CD4-positive, alpha-beta T cell treated with Interleukin-6 for 4 hours (primary cell): ENCODE measurements at places on chromosomes 11 and 22.

GRCh38 chr11:79940165-79940564 is 499.3 kb upstream of the TENM4 start:
- no peak for DNase-seq

GRCh38 chr11:13297917-13298356 is 20.3 kb downstream of the BMAL1 start:
- DNase-seq: peak; percentile 24

- no peak for DNase-seq
These were observed 1.8 kb upstream of the CARS1 start for GRCh38 chr11:3058753-3059664.

GRCh38 chr11:2527621-2528291 is 82.9 kb downstream of the KCNQ1 start:
- DNase-seq: no peak

DNA sequence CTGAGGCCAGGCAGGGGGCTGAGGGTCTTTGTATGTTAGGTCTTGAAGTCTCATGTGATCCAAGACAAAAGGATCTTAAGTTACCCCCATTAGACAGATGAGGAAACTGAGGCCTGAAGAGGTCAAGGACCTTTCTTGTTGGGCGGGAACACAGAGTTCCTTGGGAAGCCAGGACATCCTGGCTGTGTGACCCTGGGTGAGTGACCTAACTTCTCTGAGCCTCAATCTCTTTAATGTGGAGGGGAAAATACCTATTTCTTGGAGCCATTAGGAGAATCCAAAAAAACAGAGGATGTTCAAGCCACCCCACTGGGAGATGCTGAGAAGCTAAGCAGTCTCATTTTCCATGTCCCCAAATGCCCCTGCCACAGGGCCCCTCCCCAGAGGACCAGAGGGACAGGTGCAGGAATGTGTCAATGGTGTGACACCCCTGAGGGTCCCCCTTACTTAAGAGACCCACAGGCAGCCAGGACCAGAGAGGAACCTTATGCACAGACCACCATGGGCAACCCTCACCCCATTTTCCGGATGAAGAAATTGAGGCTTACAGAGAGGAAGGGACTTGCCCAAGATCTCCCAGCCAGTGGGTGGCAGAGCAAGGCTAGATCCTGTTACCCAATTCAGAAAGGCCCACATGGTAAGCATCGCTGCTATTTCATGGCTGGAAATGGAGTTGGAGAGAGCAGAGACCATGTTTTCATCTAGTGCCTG is 8.0 kb downstream of the RAC2 start:
- DNase-seq: peak; percentile 11

DNA sequence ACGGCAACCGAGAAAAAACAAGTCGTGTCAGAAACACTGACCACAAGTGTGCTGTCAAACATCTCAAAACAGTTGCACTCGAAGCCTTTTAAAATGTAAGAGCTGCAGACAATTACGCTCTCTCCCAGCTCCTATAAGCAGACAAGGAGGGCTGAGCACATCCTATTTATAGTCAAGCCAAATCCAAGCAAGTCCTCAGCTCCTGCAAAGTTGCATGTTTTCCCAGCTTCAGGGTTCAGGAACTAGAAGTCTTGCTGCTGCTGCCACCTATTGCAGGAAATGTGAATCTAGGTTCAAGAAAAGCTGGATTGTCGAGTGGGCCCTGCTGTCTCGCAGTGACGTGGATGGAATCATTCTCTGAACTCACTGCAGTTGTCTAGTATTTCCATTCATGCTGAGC is 15.5 kb downstream of the EFCAB6 start:
- DNase-seq: no peak

DNA sequence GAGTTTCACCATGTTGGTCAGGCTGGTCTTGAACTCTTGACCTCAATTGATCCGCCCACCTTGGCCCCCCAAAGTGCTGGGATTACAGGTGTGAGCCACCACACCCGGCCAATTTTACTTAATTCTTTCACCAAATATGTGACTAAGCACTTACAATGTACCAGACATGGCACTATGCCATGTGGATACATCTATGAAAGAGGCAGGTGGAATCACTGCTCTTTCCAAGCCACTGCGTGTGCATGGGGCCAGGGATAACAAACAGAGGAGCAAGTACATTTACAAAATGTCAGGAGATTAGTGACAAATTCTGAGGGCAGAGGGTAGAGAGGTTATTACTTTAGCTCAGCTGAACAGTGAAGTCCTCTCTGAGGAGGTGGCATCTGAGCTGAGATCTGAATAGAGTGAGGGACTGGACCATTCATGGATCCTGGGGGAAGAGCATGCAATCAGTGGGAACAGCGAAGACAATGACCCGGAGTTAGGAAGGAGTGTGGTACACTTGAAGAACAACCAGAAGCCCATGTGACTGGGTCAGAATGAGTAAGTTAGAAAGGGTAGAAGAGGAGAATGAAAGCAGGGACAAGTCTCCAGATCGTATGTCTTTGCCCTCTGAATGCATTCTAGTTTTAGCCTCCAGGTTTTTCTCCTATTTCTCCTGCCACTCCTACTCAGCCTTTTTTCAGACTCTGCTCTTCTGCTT is 38.3 kb upstream of the GRAMD1B start:
- DNase-seq: no peak

DNA sequence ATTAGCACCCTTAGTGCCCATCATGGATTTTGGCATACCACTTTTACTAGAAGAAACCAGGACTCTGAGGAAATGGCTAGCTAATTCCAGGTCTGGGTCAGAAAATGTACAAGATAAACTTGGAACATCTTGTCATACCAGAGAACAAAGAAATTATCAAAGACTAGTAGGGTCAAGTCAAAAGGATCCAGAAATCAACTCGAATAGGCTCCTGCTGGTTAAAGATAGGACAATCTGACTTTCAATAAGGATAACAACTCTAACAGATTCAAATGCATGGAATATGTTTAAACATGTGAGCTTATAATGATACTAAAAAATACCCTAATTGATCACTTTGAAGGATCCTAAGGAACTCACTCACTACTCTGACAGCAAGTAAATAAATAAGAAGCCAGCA is 18.9 kb downstream of the GAB2 start:
- DNase-seq: no peak

- no peak for DNase-seq
These were observed 125.9 kb downstream of the RCN1 start for GRCh38 chr11:32216749-32217148.

- DNase-seq: no peak
These were observed 427.1 kb downstream of the DYNC2H1 start for GRCh38 chr11:103536335-103536722.
